ENCODE measurements at places on chromosomes 11 and 22. TPM values are rescaled to one million over a fixed set of nuclear protein-coding genes. Genes with fewer than 3 reads are reported as not detected.

Gene CCDC82
- total RNA-seq, result 10.3 TPM

Gene OR51F1
- not detected for total RNA-seq

Gene FOSL1
- total RNA-seq, result 19.4 TPM

Gene LZTR1
- 27.6 TPM for total RNA-seq

Gene SAA4
- total RNA-seq, result not detected

Gene SMTNL1
- not detected for total RNA-seq

Gene ALX4
- not detected for total RNA-seq

Gene MN1
- 15.6 TPM for total RNA-seq

Gene CNGA4
- not detected for total RNA-seq

Gene CCDC15
- 0.64 TPM for total RNA-seq

Gene XRCC6
- total RNA-seq, result 183 TPM

Gene DCHS1
- 2.0 TPM for total RNA-seq

Gene FOLR2
- total RNA-seq, result not detected

Gene IFITM10
- total RNA-seq, result 1.6 TPM

Gene FGF3
- not detected for total RNA-seq

Gene CHRDL2
- total RNA-seq, result not detected

Gene TMX2
- total RNA-seq, result 56.1 TPM

Gene ART1
- not detected for total RNA-seq

Gene ZNF280B
- total RNA-seq, result 0.37 TPM
